ENCODE measurements at places on chromosomes 6 and 20.

DNA sequence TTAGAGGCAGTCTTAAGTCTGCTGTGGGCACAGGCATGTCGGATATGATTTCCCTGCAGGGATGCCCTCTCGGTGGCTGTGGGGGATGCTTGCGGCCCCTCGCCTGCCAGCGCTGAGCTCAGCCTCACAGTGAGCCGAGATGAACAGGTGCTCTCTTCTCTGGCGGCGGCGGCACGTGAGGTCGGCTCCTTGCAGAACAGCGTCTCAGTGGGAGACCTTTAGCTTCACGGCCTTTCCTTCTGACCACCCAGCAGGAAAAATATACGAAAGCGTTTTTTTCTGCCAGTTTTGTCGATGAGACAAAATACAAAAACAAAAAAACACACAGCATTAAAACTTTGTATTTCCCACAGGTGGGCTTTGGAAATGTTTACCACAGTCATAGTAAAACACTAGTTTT lies 23.6 kb downstream of the FOXA2 start:
- no peak for DNase-seq

GRCh38 chr20:21564127-21564773 lies 50.4 kb upstream of the NKX2-2 start:
- DNase-seq: no peak

- DNase-seq: no peak
Measured at GRCh38 chr6:35427851-35428321, 24.3 kb upstream of the FANCE start.

DNA sequence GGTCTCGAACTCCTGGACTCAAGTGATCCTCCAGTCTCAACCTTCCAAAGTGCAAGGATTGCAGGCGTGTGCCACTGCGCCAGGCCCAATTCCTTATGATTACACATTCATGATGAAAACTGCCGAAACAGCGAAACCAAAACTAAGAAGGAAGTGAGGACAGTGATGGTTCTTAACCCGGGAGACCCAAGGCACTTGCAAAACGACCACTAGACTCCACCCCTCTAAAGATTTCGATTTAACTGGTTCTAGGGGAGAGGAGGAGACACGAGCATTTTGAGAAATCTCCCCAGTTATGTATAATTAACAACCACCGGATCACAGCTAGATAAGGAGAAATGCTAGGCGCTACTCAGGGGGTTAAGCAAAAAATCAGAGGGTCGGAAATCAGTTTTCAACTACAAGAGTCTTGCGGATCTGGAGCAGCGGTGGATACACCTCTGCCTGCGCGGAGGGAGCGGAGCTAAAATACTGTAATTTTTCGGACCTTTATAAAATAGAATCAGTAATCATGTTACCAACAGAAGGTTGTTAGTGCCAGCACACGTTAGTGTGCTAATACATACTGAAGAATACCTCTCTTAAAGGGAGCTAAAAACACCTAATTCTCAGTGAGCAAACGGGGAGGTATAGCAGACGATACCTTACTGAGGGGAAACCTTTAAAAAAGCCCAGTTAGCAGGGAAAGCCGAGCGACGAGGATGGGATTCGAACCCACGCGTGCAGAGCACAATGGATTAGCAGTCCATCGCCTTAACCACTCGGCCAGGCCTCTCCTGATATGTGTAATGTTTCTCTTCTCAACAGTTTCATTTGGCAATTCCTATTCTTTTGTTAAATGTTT lies 60.0 kb upstream of the BTN3A2 start:
- DNase-seq: no peak

DNA sequence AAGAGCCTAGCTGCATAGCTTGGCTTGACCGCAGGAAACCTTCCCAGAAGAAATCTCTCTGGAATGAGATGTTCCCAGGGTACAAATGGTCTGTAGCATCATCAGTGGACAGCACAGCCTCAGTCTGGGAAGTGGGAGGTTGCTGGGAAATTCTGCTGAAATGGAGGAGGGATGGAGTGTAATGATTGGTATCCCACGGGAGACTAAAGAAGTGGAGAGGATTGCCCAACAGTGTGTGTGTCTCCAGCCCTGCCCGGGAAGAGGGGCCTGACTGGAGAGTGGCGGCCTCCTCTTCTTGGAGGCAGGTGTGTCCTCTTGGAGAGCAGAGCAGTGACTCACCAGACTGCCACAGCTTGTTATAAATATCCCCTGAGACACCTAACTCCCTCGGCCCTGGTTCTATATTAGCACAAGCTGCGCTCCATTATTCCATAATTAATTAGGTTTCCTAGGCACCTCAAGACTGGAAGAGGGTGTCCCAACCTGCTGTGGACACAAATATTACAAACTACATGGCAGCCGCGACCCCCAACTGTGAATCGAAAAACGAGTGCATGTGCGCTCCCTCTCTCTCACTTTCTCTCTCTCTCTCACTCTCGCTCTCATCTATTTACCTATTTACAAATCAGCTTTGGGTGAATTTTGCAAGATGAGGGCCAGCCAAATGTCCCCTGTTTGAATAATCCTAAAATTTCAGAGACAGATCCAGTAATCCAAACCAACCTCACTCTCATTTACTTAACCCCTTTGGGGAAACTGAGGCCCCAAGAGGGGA lies 68.8 kb downstream of the FGD2 start:
- DNase-seq: no peak
